ENCODE measurements at places on chromosomes 2 and 18.

GRCh38 chr2:25419678-25420242, 78.0 kb upstream of the DNMT3A start:
- peaks cover 17% of the 10 kb centered on the region for H3K36me3 ChIP-seq
- H3K27me3 ChIP-seq = no peaks in the 10 kb centered on the region
- H3K27ac ChIP-seq = no peak overlapping the region

GRCh38 chr2:221710744-221711143, 138.6 kb upstream of the EPHA4 start:
- no peak for DNase-seq
- no peaks in the 10 kb centered on the region for H3K4me1 ChIP-seq
- H3K36me3 ChIP-seq = no peaks in the 10 kb centered on the region
- no peak overlapping the region for H3K27ac ChIP-seq
- no peak overlapping the region for H3K4me3 ChIP-seq

DNA sequence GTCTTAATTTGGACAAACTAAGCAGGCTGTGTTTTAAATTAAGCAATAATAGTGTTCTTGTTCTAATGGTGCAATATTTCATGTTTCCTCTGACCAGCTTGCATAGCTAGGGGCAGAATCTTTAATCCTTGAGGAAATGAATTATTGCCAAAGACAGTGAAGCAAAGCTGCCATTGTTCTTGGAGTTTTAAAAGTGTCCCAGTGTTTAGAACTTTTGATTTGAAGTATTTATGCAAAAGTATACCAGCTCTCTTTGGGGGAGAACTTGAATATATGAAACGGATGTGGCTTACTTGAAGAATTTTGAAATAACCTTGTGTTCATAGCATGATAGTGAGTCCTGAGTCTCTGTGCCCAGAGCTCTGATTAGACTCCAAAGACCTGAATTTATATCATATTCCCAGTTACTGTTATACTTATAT, 33.4 kb downstream of the ITGA6 start:
- no peaks in the 10 kb centered on the region for H3K27me3 ChIP-seq
- H3K36me3 ChIP-seq = no peaks in the 10 kb centered on the region
- no peak overlapping the region for H3K4me3 ChIP-seq
- H3K4me1 ChIP-seq = peaks cover 4% of the 10 kb centered on the region

- no peak overlapping the region for H3K4me3 ChIP-seq
- no peaks in the 10 kb centered on the region for H3K4me1 ChIP-seq
- no peak overlapping the region for H3K27ac ChIP-seq
- DNase-seq = no peak
These were observed 54.5 kb upstream of the SPP2 start for GRCh38 chr2:233996000-233996399.

- H3K27me3 ChIP-seq = no peaks in the 10 kb centered on the region
- H3K4me1 ChIP-seq = no peaks in the 10 kb centered on the region
- no peak overlapping the region for H3K4me3 ChIP-seq
These were observed 338.4 kb upstream of the SLC14A2 start for GRCh38 chr18:45276878-45277277.

DNA sequence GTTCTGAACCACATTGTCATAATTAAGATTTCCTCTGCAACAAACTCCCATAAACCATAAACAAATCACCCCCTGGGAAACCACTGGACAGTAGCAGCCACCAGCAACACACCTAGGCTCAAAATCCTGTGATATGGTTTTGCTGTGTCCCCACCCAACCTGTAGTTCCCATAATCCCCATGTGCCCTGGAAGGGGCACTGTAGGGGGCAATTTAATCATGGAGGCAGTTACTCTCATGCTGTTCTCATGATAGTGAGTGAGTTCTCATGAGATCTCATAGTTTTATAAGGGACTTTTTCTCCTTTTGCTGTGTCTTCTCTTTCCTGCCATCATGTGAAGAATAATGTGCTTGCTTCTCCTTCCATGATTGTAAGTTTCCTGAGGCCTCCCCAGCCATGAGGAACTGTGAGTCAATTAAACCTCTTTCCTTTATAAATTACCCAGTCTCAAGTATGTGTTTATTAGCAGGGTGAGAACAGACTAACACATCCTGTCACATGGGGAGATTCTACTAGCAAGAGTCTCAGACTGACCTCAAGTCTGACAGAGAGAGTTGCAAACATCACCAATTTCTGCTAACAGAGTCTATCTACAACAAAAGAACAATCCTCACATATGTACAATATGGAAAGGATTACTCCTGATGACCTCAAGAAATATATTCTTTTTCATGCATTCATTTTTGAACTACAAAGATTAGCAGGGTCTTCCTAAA, 182.6 kb downstream of the GRB14 start:
- H3K27ac ChIP-seq = no peak overlapping the region
- no peaks in the 10 kb centered on the region for H3K36me3 ChIP-seq
- no peak for DNase-seq
- no peaks in the 10 kb centered on the region for H3K27me3 ChIP-seq
- no peaks in the 10 kb centered on the region for H3K4me1 ChIP-seq

DNA sequence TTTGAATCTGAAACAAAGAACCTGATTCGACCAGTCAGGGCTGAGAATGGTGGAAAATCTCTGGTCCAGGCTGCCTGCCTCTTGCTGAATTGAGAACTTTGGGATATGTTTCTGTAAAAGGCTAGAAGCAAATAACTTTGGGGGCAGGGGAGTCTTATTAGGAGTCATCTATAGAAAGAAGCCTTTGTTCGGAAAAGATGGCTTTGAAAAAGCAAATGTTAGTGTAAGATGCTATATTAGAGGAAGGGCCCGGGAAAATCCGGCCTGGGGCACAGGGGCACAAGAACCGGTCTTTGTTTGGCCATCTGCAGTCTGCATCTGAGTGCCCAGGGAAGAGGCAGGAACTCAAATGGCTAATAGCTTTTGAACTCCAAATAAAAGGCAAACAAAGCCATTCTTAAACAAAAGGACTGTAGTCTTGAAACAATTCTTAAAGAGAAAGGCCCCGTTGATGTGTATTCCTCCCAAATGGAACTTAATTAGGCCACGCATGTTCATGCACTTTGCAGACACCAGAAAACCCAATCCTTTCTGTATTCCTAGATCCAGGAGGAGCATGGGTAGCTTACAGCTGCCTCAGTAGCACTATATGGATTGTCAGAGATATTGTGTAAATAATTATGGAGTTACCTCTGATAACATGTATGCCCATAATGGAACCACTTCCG, 180.0 kb upstream of the ARL4C start:
- no peak overlapping the region for H3K4me3 ChIP-seq
- no peak overlapping the region for H3K27ac ChIP-seq
- no peak for DNase-seq
- H3K4me1 ChIP-seq = peaks cover 6% of the 10 kb centered on the region
- no peaks in the 10 kb centered on the region for H3K36me3 ChIP-seq
- H3K27me3 ChIP-seq = no peaks in the 10 kb centered on the region

- no peak overlapping the region for H3K4me3 ChIP-seq
- no peaks in the 10 kb centered on the region for H3K27me3 ChIP-seq
- DNase-seq = no peak
These were observed 217.1 kb upstream of the CYRIA start for GRCh38 chr2:16882706-16883105.

- peaks cover 4% of the 10 kb centered on the region for H3K36me3 ChIP-seq
- no peak overlapping the region for H3K27ac ChIP-seq
- DNase-seq = no peak
- H3K4me1 ChIP-seq = no peaks in the 10 kb centered on the region
- no peak overlapping the region for H3K4me3 ChIP-seq
These were observed 19.6 kb downstream of the ZNF2 start for GRCh38 chr2:95185197-95185596.

- DNase-seq = no peak
- no peak overlapping the region for H3K4me3 ChIP-seq
- H3K36me3 ChIP-seq = no peaks in the 10 kb centered on the region
- peaks cover 46% of the 10 kb centered on the region for H3K4me1 ChIP-seq
- no peak overlapping the region for H3K27ac ChIP-seq
These were observed 20.0 kb downstream of the SETBP1 start for GRCh38 chr18:44700652-44701051.

GRCh38 chr18:3283908-3284307, 22.0 kb downstream of the MYL12B start:
- H3K36me3 ChIP-seq = no peaks in the 10 kb centered on the region
- peak overlapping the region; percentile 81 for H3K27ac ChIP-seq
- peaks cover 5% of the 10 kb centered on the region for H3K4me1 ChIP-seq

- no peaks in the 10 kb centered on the region for H3K4me1 ChIP-seq
- H3K27ac ChIP-seq = no peak overlapping the region
- H3K27me3 ChIP-seq = no peaks in the 10 kb centered on the region
- no peak for DNase-seq
- no peak overlapping the region for H3K4me3 ChIP-seq
These were observed 219.6 kb upstream of the RBBP8 start for GRCh38 chr18:22713511-22713910.

GRCh38 chr2:101736861-101737291, 39.4 kb downstream of the MAP4K4 start:
- no peaks in the 10 kb centered on the region for H3K36me3 ChIP-seq
- no peaks in the 10 kb centered on the region for H3K27me3 ChIP-seq
- H3K4me1 ChIP-seq = peaks cover 60% of the 10 kb centered on the region

- DNase-seq = no peak
- H3K27me3 ChIP-seq = no peaks in the 10 kb centered on the region
- peaks cover 6% of the 10 kb centered on the region for H3K36me3 ChIP-seq
These were observed 33.0 kb downstream of the KCTD18 start for GRCh38 chr2:200476836-200477235.

DNA sequence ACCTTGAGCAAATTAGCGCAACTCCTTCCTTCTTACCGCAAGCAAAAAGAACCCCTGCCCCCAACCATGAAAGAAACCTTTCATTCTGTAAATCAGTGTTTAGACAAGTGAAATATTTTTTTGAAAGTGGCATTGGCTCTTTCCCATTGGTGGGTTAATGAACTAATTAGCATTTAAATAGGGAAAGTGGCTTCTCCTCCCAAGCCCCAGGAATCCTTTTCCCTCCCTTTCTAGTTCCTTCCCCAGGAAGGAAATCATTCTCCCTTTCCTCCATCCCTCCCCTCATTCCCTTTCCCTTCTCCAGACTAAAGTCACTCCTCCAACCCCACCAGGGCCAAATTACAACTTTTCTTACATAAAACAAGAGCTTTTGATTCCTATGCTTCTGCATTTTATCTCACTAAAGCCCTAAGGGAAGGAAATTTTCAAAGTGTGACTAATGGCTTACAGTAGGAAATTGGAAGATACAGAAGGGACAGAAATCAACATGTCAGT, 22.9 kb upstream of the TYMS start:
- no peak overlapping the region for H3K27ac ChIP-seq
- no peaks in the 10 kb centered on the region for H3K36me3 ChIP-seq
- H3K4me3 ChIP-seq = no peak overlapping the region
- H3K27me3 ChIP-seq = no peaks in the 10 kb centered on the region

DNA sequence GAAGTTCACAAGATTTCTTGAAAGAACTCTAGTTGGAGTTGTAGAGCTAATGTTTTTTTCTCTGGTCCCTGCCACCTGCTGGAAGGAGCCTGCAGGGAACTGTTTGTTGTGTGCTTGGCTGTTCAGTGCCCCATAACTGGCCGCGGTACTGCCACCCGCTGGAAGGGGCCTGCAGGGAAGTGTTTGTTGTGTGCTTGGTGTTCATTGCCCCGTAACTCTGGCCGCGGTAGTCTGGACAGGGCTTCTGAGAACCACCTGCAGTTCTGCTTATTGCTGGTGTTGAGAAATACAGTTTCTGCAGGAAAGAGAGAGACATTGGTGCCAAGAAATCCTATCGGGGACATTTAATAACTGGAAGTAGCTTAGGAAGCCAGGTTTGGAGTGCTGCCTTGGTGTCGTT, 58.1 kb downstream of the AGAP1 start:
- H3K4me3 ChIP-seq = no peak overlapping the region
- H3K36me3 ChIP-seq = no peaks in the 10 kb centered on the region
- H3K27ac ChIP-seq = no peak overlapping the region

GRCh38 chr2:136693966-136694365, 71.4 kb upstream of the THSD7B start:
- H3K27me3 ChIP-seq = no peaks in the 10 kb centered on the region
- no peak for DNase-seq
- H3K36me3 ChIP-seq = no peaks in the 10 kb centered on the region
- H3K27ac ChIP-seq = no peak overlapping the region
- H3K4me3 ChIP-seq = no peak overlapping the region

DNA sequence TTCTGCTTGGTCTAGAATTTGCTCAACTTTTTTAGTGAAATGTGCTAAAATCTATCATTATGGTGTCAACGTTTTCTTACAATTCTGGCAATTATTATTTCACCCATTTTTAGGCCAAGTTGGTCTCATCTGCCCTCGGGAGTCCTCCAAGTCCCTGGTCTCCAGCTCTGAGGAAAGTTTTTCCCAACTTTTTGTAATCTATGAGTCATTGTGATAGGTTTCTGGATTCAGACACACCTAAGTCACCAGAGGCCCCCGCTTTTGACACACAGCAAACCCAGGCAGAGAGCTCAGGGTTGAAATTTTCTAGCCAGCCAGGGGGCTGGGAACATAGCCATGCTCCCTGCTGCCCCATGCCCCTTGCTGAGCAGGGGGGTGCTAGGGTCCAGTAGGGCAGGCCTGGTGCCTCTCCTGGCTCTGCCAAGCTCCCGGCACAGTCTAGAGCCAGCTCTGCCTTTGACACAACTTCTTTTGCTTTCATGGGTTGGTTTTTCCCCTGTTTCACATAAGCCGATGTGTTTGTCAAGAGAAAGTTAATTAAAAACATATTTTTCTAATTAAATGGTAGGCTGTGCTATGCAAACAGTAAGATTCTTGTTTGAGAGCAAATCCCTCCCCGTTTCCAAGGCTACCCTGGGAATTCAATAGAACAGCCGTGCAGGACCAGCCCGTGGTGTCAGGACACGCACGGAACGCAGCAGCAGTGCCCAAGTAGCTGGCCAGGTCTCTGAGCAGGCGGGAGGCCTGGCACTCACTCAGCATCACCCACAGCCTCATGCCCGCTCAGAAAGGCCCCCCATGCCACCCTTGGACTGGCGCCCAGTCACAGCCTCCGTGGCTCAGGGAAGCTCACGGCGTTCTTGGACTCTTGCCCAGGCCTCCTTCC, 25.5 kb upstream of the SNED1 start:
- H3K27ac ChIP-seq = peak overlapping the region; percentile 45
- no peak overlapping the region for H3K4me3 ChIP-seq

GRCh38 chr2:221518935-221519625, 53.0 kb downstream of the EPHA4 start:
- H3K4me1 ChIP-seq = no peaks in the 10 kb centered on the region
- no peaks in the 10 kb centered on the region for H3K27me3 ChIP-seq
- no peak overlapping the region for H3K4me3 ChIP-seq
- H3K36me3 ChIP-seq = no peaks in the 10 kb centered on the region
- no peak for DNase-seq

- no peak overlapping the region for H3K4me3 ChIP-seq
- H3K27ac ChIP-seq = no peak overlapping the region
- peaks cover 11% of the 10 kb centered on the region for H3K4me1 ChIP-seq
- H3K27me3 ChIP-seq = no peaks in the 10 kb centered on the region
- DNase-seq = no peak
These were observed 46.8 kb upstream of the ANXA4 start for GRCh38 chr2:69694894-69695849.

GRCh38 chr2:134401081-134401497, 147.2 kb downstream of the MGAT5 start:
- no peak overlapping the region for H3K27ac ChIP-seq
- H3K27me3 ChIP-seq = no peaks in the 10 kb centered on the region
- H3K36me3 ChIP-seq = no peaks in the 10 kb centered on the region

DNA sequence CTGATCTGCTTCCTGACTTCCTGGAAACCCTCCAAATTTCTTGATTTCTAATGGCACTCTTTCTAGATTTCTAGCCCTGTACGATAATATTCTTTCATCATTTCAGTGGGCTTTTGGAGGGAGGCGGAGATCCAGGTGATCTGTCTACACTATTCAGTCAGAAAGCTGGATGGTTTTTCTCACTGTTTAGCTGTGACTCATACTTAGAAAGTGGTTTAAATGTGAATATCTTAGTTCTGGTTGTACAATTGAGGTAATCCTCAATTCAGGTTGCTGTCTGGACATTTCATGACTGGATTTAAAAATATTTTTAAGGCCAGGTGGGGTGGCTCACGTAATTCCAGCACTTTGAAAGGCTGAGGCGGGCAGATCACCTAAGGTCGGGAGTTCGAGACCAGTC, 20.8 kb downstream of the SEH1L start:
- H3K27ac ChIP-seq = no peak overlapping the region
- H3K27me3 ChIP-seq = no peaks in the 10 kb centered on the region
- H3K4me3 ChIP-seq = no peak overlapping the region

Measured in tibial nerve (tissue), 4 donors.